ENCODE measurements at places on chromosomes 2 and 18. TPM values are rescaled to one million over a fixed set of nuclear protein-coding genes. Genes with fewer than 3 reads are reported as not detected.

CD28 gene
- under 0.01 TPM for total RNA-seq

FOXD4L1 gene
- total RNA-seq: 0.11 TPM

IL37 gene
- total RNA-seq: not detected

LIMS4 gene
- total RNA-seq: 0.76 TPM

IDH1 gene
- 222 TPM for total RNA-seq
